ENCODE measurements at places on chromosomes 6 and 20.
A peak's percentile ranks its signal among the peaks of the same experiment; 100 is the strongest.

- no peak for DNase-seq
Measured at GRCh38 chr6:147099974-147100373, 104.2 kb upstream of the STXBP5 start.

DNA sequence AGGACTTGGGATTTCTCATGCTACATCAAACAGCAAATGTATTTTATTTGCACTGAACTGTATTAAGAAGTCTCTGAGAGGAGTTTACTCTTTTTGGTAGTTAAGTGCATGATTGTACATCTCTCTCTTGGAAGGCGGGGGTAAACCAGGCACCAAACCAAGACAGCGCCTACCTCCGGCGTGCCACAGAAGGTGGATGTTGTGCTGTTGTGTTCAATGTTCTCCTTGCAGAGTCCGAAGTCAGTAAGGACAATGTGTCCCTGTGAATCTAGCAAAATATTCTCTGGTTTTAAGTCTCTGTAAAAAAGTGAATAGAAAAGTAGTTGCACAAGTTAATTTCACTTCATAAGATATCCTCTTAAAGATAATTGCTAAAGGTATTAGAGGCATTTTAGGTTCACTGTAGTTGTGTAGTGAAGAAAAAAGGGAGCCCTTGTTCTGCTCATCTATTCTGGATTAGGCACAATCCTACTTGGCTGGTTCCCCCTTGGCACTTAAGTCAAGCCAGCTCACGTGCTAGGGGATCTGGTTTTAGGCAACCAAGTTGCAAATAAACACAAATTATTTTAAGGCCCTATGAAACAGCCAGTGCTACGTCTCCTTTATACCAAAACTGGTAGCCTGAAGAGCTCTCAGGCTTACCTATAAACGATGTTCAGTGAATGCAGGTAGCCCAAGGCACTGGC, 119.7 kb upstream of the SLC2A12 start:
- DNase-seq, result no peak

GRCh38 chr6:7085911-7086310, 21.9 kb upstream of the RREB1 start:
- peak; percentile 31 for DNase-seq

- DNase-seq, result peak; percentile 59
Measured at GRCh38 chr20:57908704-57909630, 199.2 kb upstream of the PMEPA1 start.

DNA sequence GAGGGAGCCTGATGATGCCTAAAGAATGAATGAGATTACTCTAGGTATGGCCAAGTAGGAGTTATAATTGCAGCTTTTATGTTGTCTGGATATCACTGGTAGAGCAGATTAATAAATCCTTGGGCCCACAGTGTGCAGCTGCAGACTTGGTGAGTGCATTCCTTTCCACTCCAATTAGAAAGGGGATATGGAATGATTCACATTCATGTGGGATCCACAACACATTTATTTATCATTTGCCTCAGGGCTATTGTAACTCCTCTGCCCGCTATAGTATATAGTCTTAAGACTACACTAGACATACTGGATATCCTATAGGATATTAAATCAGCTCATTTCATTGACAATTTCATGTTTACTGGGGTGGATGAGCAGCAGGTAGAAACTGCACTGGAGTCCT, 11.6 kb upstream of the HLA-G start:
- no peak for DNase-seq

DNA sequence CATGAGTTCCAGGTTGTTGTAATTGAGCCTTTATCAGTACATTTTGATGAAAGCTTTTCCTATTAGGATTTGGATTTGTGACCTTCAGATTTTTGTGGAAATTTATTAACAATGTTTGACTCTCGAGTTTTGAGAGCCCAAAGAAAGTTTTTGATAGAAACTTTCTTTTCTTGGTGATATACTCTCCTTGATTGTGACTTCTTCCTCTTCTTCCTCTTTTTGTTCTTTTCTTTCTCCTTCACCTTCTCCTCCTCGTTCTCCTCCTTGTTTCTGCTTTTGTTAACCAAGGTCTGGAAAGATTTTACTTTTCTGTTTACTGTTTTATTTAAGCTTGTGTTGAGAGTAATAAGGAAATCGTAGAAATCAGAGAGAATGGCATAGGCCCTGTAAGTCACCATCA, 182.4 kb downstream of the TRIM27 start:
- DNase-seq, result no peak

DNA sequence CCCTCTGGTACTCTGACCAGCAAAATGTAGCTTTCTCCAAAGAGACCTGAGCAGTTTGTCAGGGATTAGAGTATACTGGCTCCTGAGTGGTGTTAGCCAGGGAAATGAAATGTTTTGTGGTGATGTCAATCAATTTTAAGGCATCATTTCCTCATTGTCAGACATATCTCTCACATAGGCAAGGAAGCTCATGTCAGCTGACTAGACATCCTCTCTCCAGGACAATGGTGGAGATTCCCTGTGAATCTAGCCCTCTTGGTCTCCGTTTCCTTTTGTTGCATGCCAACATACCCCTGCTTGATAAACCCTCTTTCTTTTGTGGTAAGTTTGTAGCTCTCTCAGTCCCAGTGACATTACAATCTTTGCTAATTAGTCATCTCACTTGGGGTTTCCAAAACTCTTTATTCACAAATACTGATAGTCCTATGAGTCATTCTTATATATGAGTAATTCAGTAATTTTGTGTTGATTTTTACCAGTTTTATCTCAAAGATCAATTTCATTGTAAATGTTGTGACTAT, 135.6 kb upstream of the PTPRK start:
- no peak for DNase-seq

DNA sequence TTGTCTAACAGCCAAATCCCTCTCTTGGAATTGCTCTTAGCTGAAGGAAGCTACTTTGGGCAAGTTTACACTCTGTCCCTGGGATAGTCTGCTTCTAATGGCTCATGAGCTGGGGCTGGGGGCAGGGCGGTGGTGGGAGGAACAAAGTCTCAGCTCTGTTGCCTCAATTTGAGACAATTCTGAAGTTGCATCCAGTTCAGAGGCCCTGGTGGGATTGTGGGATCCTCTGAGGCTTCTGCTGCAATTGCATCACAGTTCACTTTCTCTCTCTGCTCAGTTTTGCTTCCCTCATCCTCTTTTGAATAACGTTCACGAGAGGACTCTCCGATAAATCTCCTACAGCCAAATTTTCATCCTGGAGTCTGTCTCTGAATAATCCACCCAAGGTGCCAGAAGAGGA, 440.6 kb upstream of the SLC35B3 start:
- no peak for DNase-seq

- no peak for DNase-seq
Measured at GRCh38 chr20:54029176-54029575, 41.2 kb downstream of the BCAS1 start.

DNA sequence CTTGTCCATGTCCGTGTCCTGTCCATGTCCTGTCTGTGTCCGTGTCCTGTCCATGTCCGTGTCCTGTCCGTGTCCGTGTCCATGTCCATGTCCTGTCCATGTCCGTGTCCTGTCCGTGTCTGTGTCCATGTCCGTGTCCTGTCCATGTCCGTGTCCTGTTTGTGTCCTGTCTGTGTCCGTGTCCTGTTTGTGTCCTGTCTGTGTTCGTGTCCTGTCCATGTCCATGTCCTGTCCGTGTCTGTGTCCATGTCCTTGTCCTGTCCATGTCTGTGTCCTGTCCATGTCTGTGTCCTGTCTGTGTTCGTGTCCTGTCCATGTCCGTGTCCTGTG, 55.0 kb upstream of the BHLHE23 start:
- DNase-seq, result no peak

DNA sequence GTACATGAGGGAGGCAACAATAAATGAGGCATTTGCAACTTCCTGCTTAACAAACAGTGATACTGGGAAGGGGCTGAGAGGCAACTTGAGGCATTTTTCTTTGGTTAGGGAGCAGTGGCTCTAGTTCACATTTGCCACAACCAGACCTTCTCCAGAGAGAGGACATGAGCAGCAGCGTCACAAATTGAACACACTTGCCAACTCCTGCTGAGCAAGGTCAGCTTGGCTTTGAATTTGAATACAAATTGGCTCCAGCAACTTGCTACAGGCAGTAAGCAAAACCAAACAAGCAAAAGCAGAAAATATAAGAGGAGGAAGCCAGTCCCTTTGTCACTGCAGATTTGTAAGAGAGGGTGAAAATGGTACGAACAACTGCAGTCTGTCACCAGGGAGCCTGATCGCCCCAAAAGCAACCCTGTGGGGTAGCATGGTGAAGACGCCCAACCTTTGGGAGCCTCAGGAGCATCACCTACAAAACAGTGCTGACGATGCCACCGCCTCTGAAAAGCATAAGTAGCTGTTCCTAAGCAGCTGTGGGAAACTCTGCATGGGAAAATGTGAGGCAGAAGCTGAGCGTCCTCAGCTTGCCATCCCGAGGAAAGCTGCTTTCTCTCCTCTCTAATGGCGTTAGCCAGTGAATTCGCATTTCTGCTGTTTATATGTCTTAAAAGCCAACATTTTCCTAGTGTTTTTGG, 378.7 kb downstream of the RNGTT start:
- no peak for DNase-seq

- DNase-seq, result no peak
Measured at GRCh38 chr6:107156617-107157016, 41.3 kb upstream of the BEND3 start.

GRCh38 chr6:169000022-169000421, 253.6 kb downstream of the THBS2 start:
- DNase-seq, result no peak

- peak; percentile 12 for DNase-seq
Measured at GRCh38 chr20:46035713-46036112, 6.7 kb downstream of the SLC12A5 start.

DNA sequence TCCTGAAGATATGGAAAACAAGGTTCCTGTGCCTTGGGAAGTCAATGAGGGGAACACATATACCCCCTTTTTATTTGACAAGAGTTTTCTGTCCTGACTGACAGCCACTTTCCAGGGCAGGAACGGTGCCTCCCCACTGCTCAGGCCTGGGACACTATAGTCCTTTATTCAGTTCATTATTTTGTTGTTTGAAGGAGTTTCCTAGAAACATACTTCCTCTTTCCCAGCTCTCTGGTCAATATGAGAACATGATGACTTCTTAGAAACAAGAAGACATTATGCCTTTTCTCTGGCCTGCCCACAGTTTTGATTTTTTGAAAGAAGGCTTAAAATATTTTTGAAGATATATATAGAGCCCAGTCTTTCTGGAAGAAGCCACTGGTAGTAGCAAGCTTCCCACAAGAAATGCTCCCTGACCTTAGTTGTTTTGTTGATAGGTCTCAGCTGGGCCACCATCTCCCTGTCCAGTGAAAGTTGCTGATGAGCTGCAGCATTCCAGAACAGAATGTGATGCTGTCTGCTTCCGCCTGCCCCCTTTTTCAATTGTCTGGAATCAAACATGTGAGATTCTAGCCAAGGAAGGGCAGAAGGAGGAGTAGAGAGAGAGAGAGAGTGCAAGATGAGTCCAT, 350.0 kb upstream of the PRND start:
- DNase-seq, result no peak

DNA sequence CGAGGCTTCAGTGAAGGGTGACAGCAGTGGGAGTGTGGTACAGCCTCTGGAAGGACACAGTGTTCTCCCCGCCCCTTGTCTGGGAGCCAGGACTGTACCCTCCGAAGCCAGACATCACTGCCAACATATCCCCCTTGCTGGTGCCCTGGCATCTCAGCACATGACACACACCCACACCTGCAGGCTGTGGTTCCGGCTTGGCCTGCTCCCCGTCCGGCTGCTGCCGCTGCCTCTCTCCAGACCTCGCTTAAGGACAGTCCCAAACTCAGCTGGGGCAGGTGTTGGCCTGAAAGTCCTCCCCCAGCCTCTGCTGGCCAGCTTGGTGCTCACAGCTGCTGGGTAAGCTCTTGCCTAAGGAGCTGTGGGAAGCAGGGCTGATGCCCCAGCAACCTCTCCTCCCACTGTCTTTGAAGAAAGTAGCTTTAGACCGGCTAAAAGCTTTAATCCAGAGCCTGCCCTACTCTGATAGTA, 7.0 kb downstream of the EMILIN3 start:
- DNase-seq, result no peak

All from DMS79 (cell line).